ENCODE measurements at places on chromosomes 3 and 15.

- DNase-seq = no peak
These were observed 3.4 kb downstream of the SKIL start for GRCh38 chr3:170360916-170361315.

- no peak for DNase-seq
These were observed 3.5 kb downstream of the ABHD2 start for GRCh38 chr15:89091627-89092220.

GRCh38 chr15:68874788-68875187 is 54.1 kb upstream of the ANP32A start:
- no peak for DNase-seq

- DNase-seq = no peak
These were observed 94.5 kb upstream of the COL6A5 start for GRCh38 chr3:130250982-130251381.

- no peak for DNase-seq
These were observed 160.3 kb downstream of the MTHFS start for GRCh38 chr15:79736435-79737000.

GRCh38 chr15:49370782-49371181 is 52.3 kb upstream of the FGF7 start:
- DNase-seq = no peak

- DNase-seq = no peak
These were observed 285.2 kb upstream of the MME start for GRCh38 chr3:154794814-154795445.

DNA sequence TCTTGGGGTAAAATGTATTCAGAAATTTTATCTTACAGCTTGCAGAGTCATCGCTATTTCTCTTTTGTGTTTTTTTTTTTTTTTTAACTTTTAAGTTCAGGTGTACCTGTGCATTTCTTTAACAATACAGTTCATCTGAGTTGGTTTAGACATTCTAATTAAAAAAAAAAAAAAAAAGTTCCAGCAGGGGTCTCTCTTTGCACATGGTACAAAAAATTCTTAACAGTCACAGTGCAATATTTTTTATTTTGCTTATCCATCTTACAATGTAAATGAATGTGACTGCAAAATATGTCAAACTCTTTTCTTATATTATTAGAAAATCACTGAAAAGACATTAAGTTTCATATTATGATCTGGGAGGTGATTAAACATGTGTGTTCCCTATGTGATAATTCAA is 47.5 kb upstream of the SLC9A9 start:
- no peak for DNase-seq

- DNase-seq = no peak
These were observed 45.1 kb downstream of the MUC4 start for GRCh38 chr3:195766671-195767070.

DNA sequence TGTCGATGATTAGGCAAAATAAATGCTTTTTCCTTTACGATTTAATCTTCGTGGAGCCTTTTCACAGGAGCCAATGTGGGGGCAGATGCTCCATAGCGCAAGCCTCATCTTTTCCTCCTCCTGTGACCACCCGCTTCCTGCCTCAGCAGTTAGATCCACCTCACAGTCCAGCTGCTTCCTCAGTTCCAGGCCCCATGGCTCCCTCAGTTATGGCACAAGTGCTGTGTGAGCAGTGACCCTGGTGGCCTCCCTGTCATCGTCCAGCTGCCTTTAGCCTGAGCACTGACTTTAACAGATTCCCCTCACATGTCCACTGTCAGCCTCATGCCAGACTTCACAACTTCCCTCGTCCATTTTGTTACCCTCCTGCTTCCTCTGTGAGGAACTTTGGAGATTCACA is 424.6 kb upstream of the GBE1 start:
- DNase-seq = no peak

DNA sequence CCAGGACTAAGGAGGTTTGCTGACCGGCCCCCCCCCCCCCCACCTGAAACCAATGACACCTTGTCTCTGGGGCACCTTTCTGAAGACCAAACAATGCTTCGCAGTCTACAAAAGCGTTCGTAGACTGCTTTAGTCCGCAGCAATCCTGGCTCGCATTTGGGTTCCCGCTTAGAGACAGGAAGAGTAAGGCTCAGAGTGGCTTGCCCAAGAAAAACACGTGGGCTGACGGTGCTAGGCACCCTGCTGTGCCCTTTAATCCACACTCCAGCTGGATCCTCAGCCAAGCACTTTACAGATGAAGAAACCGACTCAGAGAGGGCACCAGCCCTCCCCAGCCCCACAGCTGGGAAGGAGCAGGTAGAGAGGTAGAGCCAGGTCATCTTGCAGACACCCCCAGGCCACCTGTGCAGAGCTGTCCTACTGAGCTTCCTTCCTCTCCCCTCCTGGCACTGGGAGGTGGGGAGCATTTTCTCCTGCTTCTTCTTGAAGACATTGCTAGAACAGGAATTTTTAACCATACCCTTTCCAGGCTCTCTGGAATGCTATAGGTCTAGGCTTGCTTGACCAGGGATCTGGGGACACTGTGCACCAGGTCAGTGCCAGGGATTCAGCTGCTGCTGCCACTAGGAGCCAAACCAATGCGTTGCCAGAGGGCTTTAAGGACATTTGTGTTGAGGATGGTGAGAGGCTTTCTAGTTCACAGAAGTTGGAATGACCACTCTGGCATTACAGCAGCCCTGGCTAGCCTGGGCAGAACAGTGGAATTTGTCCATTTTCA is 1.0 kb upstream of the KLF15 start:
- DNase-seq = no peak

DNA sequence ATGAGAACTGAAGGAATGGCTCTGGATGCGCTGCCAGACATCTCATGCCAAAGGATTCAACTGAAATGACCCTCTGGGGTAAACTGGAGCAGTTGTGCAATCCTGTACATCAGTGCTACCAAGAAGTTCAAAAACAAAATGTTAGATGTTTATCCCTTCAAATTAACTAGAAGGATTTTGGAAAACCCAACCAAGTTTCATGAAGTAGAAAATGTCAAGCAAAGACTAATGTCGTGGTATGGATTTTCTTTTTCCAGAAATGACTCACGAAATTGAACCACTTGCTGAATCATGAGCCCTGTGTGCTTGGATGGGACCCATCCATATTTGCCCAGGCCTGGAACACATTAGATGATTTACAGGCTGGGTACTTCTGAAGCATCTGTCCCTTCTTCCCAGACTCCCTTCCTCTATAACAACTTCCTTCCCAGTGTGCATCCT is 101.6 kb downstream of the LRTM1 start:
- DNase-seq = no peak

DNA sequence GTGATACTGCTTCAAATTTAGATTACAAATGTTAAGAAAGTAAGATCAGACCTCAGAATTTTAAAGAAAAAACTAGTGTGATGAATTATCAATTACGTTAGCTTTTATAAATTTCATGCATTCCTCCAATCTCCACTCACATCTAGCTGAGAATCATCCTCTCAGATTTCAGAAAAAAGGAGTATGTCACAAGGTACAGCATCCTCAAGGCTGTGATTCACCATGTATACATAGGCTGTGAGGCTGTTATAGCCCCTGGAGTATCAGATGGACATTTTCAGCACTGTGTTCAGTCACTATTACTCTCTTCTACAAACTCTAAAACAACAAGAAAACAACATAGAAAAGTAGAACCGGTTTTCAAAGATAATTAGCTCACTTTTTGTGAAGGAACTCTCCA is 214.4 kb downstream of the PCCB start:
- DNase-seq = no peak

DNA sequence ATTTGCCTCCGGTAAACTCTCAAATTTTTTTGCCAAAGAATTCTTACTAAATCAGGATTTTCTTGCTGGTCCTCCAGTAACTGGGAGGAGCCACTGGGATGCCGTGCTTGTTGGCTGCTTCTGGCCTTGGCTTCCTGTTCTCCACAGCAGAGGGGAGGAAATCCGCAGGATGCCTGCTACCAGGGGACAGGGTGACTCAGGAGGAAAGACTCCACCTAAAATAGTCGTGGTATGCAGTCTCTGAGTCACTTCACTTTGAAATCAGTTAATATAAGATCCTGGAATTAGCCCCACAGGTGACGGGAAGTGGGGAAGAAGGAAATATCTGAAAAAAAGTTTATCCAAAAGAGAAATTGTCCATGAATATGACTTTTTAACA is 6.5 kb upstream of the TM4SF18 start:
- no peak for DNase-seq

GRCh38 chr3:184272269-184272668 is 3.6 kb upstream of the ECE2 start:
- no peak for DNase-seq

- peak; percentile 42 for DNase-seq
These were observed 174.0 kb upstream of the PRICKLE2 start for GRCh38 chr3:64399205-64399800.

GRCh38 chr3:45978006-45978761 is 17.4 kb downstream of the FYCO1 start:
- DNase-seq = peak; percentile 67

GRCh38 chr15:29480278-29480677 is 210.7 kb upstream of the NSMCE3 start:
- no peak for DNase-seq

DNA sequence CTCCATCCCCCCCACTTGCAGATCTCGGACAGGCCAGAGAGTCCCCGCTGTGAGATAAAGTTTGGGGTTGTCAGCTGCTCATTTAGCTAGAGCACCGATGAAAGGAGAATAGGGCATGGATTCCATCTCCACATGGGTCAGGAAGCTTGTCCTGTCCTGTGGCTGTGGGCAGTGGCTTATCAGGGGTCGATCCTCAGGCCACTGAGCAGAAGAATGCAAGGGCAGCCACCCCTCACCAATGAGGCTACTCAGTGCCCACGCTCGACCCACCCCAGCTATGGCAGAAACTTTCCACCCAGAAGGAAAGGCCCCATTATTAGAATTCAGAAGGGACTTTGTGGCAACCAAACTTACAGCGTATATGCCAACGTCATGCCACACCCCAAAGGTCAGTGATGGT is 43.3 kb downstream of the CPN2 start:
- no peak for DNase-seq

DNA sequence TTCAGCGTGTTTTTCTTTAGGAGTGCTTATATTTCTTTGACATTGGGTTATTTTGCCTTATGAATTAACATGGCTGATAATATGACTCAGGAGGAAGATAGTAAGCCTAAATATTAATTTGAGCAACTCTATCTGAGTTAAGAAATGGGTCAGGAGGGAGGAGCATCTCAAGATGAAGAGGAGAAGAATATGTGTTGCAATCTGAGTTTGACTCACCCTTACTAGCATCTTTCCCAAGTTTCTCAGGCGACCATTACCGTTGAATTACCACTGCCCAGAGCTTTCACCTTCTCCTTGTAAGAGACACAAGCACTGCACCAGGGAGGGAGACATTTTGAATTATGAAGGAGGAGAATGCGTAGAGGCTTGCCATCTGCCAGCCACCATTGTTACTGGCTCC is 138.3 kb upstream of the MYRIP start:
- DNase-seq = no peak

DNA sequence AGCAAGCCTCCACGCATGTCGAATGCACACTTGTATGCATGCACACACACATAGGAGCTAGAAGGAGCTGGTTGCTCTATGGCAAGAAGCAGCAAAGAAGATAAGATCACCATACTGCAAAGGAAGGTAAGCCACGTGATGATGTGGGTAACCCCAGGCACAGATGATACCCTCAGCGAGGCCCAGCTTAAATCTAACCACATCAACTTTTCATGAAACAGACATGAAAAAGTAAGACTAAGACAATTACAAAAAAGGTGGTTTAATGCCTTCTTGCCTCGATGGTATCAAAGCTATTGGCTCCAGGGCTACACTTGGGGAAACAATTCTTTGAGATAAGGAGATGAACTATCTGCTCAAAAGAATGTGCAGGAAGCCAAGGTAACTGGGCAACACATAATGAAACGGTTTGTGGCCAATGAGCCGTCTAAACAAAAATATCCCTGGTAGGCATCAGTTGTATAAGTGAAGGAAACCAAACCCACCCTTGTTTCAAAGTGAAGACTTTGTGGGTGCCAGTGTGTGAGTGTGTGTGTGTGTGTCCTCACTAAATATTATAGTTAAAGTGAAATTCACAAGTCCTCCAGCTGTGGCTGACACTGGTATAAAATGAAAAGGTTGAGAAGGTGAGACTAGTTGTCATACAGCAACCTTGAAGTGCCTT is 365.7 kb upstream of the ICE2 start:
- DNase-seq = peak; percentile 36

- peak; percentile 90 for DNase-seq
These were observed 63.7 kb downstream of the SLC30A4 start for GRCh38 chr15:45458746-45459403.

GRCh38 chr3:85881833-85882393 is 923.1 kb downstream of the CADM2 start:
- DNase-seq = no peak
